ENCODE measurements at places on chromosomes 6 and 20. TPM values are rescaled to one million over a fixed set of nuclear protein-coding genes. Genes with fewer than 3 reads are reported as not detected.
A peak's percentile ranks its signal among the peaks of the same experiment; 100 is the strongest.

DNA sequence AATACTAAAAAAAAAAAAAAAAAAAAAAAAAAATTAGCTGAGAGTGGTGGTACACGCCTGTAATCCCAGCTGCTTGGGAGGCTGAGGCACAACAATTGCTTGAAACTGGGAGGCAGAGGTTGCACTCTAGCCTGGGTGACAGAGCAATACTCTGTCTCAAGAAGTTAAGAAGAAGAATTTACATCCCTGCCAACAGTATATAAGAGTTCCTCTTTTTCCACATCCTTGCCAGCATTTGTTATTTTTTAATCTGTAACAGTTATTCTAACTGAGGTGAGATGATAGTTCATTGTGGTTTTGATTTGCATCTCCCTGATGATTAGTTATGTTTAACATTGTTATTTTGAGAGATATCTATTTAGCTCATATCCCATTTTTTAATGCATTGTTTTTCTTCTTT lies 20.3 kb upstream of the DYNLRB1 start:
- H3K27ac ChIP-seq: no peak overlapping the region
- H3K4me1 ChIP-seq: no peaks in the 10 kb centered on the region
- H3K27me3 ChIP-seq: no peaks in the 10 kb centered on the region
- no peak overlapping the region for H3K4me3 ChIP-seq

DNA sequence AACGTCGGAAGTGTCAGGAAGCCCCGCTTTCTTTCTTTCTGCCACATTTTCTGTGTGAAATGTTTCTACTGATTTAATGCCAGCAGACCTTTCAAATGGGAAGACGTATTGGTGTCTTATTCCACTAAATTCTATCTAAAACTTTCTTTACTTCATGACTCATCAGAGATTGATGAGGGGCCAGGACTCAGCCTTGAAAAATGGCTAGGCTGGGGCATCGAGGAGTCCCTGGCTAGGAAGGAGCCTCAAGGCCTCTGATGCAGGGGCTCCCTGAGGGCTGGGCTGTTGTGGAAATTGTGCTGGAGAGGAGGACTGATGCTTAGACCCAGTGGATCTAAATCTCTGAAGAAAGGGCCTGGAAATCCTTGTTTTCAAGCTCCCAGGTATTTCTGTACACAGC lies 192.8 kb upstream of the PDE10A start:
- no peak for DNase-seq
- H3K36me3 ChIP-seq: no peaks in the 10 kb centered on the region
- H3K27ac ChIP-seq: no peak overlapping the region

GRCh38 chr6:31081872-31082271 lies 30.5 kb downstream of the C6orf15 start:
- H3K27me3 ChIP-seq: no peaks in the 10 kb centered on the region
- no peak for DNase-seq
- H3K36me3 ChIP-seq: no peaks in the 10 kb centered on the region
- H3K4me1 ChIP-seq: peaks cover 8% of the 10 kb centered on the region
- no peak overlapping the region for H3K4me3 ChIP-seq

DNA sequence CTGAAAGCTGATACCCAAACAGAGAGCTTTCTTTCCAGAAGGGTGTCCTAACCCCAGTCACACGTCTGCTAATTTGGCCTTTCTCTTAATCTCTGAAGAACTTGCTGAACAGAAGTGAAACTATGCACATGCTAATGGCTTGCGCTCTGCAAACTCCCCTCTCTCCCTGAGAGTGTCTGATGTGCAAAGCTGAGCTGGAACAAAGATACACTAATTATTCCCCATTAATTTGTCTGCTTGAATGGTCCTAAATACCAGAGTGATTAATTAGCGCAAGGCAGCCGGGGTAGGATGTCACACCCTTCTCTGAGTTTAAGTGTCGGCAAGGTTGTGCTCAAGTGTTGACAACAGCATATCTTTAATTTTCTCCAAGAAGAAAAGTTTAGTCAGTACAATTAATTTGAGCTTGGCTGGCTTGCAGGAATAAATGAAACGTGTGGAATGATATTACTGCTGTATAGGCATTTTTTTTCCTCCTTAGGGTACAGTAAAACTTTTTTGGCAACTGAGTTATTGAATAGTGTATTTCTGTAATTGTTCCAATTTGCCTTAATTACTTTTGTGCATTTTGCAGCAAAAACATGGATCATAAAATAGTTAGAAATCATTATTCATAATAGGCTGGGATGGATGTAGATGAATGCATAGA lies 715.9 kb upstream of the POU3F2 start:
- no peaks in the 10 kb centered on the region for H3K4me1 ChIP-seq
- H3K4me3 ChIP-seq: no peak overlapping the region
- no peaks in the 10 kb centered on the region for H3K27me3 ChIP-seq
- no peak for DNase-seq

PAK5 gene
- 0.21 TPM for total RNA-seq

DNA sequence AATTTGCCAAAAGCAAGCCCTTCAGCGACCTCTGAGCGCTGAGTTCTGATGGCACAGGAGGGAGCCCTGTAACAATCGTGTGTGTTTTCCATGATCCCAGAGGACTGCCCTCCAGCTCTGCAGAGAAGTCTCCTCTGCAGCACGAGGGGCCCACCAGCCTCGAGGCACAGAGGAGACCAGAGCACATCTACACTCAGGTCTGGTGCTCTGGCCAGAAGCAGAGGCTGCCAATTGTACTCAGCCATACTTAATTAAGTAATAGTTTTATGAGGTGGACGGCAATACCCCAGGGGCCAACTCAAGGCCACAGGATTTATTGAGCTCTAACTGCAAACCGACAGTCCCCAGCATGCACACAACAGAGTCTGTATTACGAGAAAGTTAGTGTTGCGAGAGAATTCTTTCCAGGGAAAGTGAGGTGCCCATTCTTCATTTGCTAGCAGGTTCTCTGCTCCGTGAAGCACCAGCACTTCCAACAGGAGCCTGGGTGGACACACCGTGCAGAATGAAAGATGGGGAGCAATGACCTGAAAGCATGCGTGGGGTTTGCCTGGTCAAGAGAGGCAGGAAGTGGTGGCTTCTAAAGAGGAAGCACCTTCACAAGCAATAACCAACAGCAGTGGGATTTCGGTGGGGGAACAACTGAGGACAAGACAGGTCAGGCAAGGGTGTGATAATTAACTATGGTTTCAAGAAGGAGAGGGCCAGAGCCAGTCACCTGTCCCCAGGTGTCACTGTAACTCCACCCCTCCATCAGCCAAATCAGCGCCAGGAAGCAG lies 92.8 kb upstream of the FOXC1 start:
- no peaks in the 10 kb centered on the region for H3K27me3 ChIP-seq
- H3K36me3 ChIP-seq: no peaks in the 10 kb centered on the region
- H3K27ac ChIP-seq: no peak overlapping the region
- DNase-seq: no peak
- H3K4me1 ChIP-seq: no peaks in the 10 kb centered on the region

GRCh38 chr6:43093436-43094289 lies 17.5 kb downstream of the PTK7 start:
- H3K4me3 ChIP-seq: peak overlapping the region; percentile 42
- H3K27me3 ChIP-seq: no peaks in the 10 kb centered on the region
- H3K4me1 ChIP-seq: peaks cover 74% of the 10 kb centered on the region

GRCh38 chr20:17874271-17875105 lies 94.1 kb downstream of the SNX5 start:
- H3K36me3 ChIP-seq: no peaks in the 10 kb centered on the region
- peak overlapping the region; percentile 17 for H3K4me3 ChIP-seq
- peak overlapping the region; percentile 49 for H3K27ac ChIP-seq
- DNase-seq: no peak
- H3K27me3 ChIP-seq: no peaks in the 10 kb centered on the region

DNA sequence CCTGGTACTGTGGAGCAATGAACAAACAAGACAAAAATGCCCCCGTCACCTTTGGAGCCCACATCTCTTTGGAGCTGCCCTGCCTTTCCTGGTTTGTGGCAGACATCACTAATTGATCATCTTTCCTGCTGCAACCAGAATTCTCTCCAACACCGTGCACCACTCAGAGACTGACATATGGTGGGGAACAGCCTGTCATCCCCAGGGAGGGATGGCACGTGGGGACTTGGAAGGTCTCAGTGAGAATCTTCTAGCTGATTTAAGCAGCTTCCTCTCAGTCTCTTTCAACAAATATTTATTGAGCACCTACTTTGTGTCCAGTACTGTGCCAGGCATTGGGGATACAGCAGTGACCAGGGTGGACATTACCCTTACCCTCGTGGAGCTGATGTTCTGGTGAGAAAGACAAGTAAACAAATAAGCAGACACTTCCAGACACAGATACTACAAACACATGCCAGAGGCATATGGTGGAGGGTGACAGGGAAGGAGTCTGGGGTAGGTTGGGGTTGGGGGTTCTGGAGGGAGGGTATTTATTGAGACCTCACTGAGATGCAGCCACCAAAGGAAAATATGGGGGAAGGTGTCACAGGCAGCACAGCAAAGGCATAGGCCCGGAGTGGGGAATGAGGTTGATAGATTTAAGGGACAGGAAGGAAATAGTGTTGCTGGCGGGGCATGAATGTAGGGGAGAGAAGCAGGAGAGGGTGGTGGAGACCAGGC lies 82.3 kb downstream of the CEBPB start:
- peaks cover 66% of the 10 kb centered on the region for H3K4me1 ChIP-seq
- H3K27me3 ChIP-seq: no peaks in the 10 kb centered on the region
- peak overlapping the region; percentile 71 for H3K27ac ChIP-seq

GRCh38 chr20:25076201-25076600 lies 5.7 kb downstream of the VSX1 start:
- H3K27ac ChIP-seq: no peak overlapping the region
- no peak for DNase-seq
- H3K27me3 ChIP-seq: peaks cover 68% of the 10 kb centered on the region
- no peaks in the 10 kb centered on the region for H3K36me3 ChIP-seq
- no peak overlapping the region for H3K4me3 ChIP-seq

RSPH4A gene
- total RNA-seq: 5.6 TPM

DNA sequence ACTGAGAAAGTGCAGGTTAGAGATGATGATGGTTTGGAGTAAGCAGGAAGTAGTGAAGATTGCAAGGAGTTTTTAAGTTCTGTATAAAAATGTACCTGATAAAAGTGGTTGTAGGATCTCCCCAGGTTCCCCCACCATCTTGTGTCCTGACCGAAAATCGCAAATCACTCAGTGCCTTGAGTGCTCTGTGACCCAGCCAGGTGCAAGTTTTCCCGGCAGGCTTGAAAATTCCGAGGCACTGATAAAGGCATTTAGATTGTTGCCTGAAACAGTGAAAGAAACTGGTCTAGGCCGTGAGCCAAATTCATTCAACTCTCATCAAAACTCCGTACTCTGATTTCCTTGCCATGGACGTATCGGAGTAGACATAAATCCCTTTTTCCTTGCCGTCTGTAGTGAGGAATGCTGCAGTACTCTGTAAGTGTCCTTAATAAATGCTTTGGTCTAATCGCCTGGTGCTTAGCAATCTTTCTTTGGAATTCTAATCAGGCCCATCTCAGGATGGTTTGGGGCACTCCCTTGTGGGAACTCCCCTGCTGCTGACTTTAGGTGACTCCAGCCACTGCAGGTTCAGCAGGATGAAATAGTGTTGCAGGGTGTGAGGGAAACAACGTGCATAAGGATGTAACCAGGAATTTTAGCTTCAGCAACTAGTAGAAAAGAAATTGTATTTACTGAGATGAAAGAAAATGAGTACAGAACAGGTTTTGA lies 1199.8 kb upstream of the MAP3K7 start:
- DNase-seq: no peak
- no peaks in the 10 kb centered on the region for H3K36me3 ChIP-seq
- no peaks in the 10 kb centered on the region for H3K27me3 ChIP-seq
- no peak overlapping the region for H3K27ac ChIP-seq
- H3K4me1 ChIP-seq: no peaks in the 10 kb centered on the region
- no peak overlapping the region for H3K4me3 ChIP-seq

DNA sequence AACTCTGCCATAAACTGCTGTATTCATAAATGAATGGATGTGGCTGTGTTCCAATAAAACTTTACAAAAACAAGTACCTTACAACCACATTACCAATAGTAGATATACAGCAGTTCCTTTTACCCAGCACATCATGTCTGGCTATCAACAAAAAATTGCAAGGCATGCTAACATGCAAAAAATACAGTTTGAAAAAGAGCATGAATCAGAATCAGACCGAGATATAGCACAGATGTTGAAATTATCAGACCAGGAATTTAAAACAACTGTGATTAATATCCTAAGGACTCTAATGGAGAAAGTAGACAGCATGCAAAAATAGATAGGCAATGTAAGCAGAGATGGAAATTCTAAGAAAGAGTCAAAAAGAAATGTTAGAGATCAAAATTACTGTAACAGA lies 8.4 kb upstream of the NUS1 start:
- H3K27me3 ChIP-seq: no peaks in the 10 kb centered on the region
- H3K4me1 ChIP-seq: no peaks in the 10 kb centered on the region

CDH4 gene
- 0.06 TPM for total RNA-seq

- H3K4me1 ChIP-seq: no peaks in the 10 kb centered on the region
- DNase-seq: no peak
- no peak overlapping the region for H3K4me3 ChIP-seq
- no peak overlapping the region for H3K27ac ChIP-seq
- H3K36me3 ChIP-seq: no peaks in the 10 kb centered on the region
- H3K27me3 ChIP-seq: peaks cover 4% of the 10 kb centered on the region
Observed at GRCh38 chr20:48003021-48003420, 217.7 kb upstream of the SULF2 start.

ARG1 gene
- 4.0 TPM for total RNA-seq

DNA sequence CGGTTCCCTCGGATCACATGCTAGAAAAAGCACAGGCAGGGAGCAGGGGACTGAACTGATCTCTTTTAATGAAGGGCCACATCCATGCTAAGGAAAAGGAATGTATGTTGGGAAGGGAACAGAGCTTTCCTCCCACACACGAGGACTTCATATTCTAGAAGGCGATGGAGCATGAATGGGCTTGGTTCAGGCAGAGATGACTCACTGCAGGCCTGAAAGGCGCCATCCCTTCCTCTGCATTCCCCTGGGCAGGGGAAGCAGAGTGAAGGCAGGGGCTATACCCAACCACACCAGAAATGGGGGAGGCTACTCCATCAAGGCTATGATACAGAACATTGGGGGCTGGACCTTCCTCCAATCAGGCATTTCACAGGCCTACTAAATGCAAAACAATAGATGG lies 30.6 kb downstream of the ELMO2 start:
- no peaks in the 10 kb centered on the region for H3K27me3 ChIP-seq
- H3K4me1 ChIP-seq: no peaks in the 10 kb centered on the region
- no peak for DNase-seq
- H3K36me3 ChIP-seq: peaks cover 98% of the 10 kb centered on the region
- no peak overlapping the region for H3K4me3 ChIP-seq

TAAR2 gene
- total RNA-seq: not detected

TMEM14C gene
- 81.9 TPM for total RNA-seq

EPHA7 gene
- total RNA-seq: 0.86 TPM

DNA sequence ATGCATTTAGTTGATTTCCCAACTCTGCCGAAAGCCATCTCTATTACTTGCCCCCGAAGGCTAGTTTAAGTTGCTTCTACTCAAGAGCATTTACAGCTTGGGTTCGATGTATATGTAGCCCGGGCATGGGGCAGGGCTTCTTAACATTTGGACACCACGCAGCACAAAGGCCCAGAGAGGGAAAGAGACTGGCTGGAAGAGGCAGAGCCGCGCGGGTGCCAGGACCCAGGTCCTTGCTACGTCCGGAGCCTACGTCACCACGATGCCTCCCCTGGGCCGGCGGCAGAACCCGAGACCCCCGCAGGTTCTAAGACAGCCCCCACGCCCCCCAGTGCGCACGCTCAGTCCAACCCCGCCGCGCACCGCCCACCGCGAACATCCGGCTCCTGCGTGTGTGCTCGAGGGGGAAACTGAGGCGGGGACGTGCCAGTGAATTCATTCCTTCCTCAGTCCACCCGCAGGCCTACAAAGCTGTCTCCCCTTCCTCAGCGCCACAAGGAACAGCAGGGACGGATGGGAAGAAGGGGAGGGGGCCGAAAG lies 367 bp upstream of the PCIF1 start:
- peaks cover 20% of the 10 kb centered on the region for H3K36me3 ChIP-seq
- no peaks in the 10 kb centered on the region for H3K27me3 ChIP-seq

DCDC2 gene
- 5.6 TPM for total RNA-seq
